ENCODE measurements at places on chromosomes 13 and 19.

GRCh38 chr13:68046903-68047302, 816.8 kb upstream of the PCDH9 start:
- DNase-seq, result no peak

DNA sequence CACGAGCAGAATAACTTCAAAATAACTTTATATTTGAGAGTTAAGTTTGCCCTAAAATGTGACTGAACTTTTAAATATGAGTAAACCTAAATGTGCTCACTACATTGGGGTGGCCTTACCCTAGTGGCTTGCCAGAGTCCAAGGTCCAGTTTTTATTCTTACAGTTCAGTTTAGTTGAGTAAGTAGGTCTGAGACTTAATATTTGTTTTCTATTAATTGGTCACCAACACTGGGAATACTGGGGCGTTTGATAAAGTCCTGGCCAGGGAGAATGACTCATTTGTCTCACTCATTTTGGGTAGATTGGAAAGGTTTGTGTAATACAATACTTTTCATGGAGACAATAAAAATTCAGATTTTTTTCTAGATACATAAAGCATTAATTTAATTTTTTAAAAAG, 127.8 kb upstream of the SPATA13 start:
- no peak for DNase-seq

DNA sequence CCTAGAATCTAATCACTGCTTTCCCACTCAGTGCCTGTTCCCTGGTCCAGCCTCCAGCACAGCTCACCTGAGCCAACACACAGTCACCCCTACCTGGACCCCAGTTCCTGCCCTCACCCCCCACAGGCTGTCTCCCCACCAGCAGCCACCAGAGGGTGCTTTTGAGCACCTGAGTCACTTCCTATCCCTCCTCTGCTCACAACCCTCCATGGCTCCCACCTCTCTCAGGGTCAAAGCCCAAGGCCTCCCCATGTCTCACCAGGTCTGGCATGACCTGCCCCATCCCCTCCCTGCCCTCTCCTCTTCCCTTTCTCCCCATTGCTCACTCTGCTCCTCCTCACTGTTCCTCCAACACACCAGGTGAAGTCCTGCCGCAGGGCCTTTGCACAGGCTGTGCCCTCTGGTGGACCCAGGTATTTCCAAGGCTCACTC, 7.1 kb upstream of the DPP9 start:
- peak; percentile 70 for DNase-seq

GRCh38 chr13:40230833-40231266, 435.6 kb downstream of the FOXO1 start:
- DNase-seq, result no peak

DNA sequence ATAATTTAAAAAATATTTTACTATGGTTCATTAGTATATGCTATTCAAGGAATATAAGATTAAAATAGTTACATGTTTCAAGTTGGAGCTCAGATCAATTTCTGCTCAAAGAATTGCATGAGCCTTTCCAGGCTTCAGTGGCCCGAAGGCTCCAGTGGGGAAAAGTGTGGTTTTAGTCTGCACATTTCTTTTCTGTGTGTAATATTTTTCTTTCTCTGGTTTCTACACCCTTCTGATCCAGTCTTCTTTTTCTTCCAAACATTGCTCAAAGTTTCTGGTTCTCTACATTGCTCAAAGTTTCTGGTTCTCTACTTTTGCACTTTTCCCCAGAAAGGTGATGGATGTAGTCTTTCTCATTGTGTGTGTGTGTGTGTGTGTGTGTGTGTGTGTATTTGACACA, 64.7 kb upstream of the OXGR1 start:
- no peak for DNase-seq

GRCh38 chr19:17577457-17578097, 22.1 kb downstream of the COLGALT1 start:
- DNase-seq, result no peak

DNA sequence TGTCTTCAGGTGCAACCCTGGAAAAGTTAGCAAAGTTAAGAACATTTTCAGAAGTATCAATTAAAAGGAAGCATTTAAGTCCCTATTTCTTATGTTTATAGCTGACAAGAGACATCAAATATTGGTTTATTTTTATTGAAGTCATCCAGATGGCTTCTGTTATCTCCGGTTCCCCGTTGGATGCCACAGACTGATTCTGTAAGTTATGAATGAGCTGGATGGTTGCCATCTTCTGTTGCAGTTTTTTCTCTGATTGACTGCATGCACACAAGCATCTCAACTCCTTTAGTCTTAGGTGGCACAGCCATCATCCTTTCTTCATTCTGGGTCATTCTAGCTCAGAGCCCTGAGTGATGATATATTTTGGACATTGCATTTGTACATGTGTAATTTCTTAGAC, 10.6 kb upstream of the OXGR1 start:
- no peak for DNase-seq

GRCh38 chr13:23510544-23510916, 59.7 kb upstream of the TNFRSF19 start:
- no peak for DNase-seq

- DNase-seq, result no peak
These were observed 277.0 kb downstream of the ZNF536 start for GRCh38 chr19:30648866-30649862.

DNA sequence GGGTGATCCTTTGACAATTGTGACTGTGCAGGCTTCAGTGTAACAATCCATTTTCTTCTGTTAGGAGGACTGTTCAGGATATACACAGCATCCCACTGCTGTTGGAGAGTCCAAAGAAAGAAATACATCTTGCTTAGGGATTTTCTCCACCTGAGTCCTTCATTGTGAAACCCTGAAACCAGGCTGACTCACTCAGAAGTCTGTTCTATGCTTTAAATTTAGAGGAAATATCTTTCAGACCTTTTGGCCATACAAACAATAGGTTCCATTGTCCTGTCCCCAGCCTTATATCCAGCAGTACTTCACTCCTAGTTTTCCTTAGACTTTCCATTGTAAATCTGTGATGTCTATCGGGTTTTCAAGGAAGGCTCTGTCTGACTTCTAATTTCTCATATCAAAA, 379.1 kb downstream of the SUCLA2 start:
- DNase-seq, result no peak

- DNase-seq, result no peak
These were observed 2719.4 kb downstream of the PCDH9 start for GRCh38 chr13:64510747-64511146.

- no peak for DNase-seq
These were observed 632.4 kb downstream of the SLITRK5 start for GRCh38 chr13:88303605-88304004.

DNA sequence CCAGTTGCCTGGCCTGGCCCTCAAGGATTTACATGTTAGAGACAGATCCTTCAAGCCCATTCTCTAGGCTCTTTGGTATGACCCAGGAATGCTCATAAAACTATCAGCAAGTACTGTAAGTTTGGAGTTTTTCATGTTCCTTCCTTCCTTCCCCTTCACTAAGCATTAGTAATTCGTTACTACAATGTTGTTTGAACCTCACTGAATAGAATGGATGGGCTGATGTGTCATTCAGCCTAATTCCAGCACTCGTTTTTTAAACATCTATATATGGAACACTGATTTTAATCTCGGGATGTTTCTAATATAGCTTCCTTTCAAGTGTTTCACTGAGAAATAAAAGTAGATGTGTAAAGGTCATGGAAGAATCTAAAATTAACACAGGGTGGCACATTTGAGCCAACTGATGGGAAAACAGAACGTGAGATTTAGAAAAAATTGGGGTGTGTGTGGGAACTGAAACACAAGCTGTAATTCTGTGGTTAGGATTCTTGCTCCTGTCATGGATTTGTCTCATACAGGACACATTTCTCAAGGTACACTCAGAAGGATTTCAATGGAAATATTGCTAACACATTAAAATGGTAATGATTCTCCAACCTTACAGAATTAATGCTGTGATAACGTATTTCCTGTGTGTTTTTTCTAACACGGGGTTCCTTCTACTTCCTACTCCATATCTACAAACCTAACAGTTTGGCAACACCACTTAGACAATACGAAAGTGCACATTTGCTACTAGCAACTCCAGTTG, 93.4 kb downstream of the FLT1 start:
- DNase-seq, result no peak

GRCh38 chr13:99484473-99484872, 16.8 kb upstream of the TM9SF2 start:
- DNase-seq, result peak; percentile 25

DNA sequence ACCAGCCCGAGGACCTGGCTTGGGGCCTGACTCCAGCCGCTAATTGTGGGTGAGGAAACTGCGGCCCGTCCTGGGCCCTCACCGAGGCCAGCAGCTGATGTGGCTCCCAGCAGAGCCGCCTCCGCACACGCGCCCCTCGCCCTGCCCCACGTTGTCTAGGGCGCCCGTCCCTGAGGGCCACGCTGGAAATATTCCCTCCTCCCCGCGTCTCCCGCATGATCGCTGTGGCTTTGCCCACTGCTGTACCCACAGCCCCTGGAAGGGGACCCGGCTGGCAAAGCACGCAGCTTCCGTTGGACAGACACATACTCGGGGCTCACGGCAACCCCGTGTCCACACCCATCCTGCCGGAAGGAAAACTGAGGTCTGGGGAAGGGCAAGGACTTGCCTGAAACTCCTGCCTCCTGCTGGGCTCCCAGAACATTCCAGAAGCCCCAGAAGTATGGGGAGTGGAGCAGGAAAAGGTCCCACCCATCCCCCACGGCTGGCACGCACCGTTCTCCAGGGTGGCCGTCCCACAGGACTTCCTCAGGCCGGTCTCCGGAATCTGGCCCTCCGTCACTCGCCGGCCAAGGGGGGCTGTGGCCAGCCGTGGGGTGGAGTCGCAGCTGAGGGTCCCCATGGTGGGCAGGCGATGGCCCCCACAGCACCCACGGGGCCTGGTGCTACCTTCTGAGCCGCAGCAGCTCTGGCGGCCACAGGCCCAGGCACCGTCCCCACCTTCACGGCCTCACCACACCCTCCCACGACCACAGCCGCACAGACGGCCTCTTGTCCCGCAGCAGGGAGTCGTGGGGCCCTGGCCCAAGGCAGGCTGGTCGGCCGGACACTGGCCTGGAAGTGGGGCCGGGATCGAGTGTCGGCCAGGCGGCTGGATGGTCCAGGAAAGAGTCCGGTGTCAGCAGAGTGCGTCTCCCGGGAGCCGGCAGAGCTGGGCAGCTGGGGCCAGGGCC, 13.6 kb upstream of the SHC2 start:
- no peak for DNase-seq

DNA sequence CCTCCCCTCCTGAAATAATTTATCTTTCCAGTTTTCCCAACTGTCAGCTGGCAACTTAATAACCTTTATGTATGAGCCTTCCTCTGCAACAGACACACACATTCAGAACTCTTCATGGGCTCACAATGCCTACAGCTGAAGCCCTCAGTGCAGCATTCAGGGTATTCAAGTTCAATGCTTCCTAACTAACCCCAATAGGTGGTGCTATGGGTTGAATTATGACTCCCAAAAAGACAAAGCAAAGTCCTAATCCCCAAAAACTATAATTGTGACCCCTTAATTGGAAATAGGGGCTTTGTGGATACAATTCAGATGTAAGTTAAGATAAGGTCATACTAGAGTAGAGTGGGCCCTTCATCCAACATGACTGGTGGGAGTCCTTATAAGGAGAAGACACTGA, 202.2 kb downstream of the SUCLA2 start:
- no peak for DNase-seq

- DNase-seq, result peak; percentile 7
These were observed 22.8 kb upstream of the CEACAM20 start for GRCh38 chr19:44552324-44552723.

- no peak for DNase-seq
These were observed 342.7 kb downstream of the TBC1D4 start for GRCh38 chr13:75139291-75139690.

DNA sequence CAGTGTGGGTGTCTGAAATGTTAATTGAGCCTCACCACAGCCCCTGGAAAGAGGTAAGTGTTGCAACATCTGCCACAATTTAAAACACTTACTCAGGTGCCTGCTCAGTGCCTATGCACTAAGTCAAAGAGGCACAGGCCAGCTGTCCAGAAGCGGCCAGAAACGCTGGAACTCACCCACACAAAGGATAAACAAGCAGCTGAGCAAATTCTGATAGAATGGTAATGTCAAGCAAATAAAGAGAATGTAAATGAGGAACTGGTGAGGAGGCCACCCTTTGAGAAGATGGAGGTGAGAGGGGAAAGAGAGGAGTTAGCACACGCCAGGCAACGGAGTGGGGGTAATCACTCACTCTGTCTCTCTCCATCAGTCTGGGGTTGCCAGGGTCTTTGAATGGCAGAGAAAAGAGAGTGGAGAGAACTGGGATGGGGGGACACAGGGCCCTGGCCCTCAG, 67.7 kb upstream of the SERP2 start:
- no peak for DNase-seq

DNA sequence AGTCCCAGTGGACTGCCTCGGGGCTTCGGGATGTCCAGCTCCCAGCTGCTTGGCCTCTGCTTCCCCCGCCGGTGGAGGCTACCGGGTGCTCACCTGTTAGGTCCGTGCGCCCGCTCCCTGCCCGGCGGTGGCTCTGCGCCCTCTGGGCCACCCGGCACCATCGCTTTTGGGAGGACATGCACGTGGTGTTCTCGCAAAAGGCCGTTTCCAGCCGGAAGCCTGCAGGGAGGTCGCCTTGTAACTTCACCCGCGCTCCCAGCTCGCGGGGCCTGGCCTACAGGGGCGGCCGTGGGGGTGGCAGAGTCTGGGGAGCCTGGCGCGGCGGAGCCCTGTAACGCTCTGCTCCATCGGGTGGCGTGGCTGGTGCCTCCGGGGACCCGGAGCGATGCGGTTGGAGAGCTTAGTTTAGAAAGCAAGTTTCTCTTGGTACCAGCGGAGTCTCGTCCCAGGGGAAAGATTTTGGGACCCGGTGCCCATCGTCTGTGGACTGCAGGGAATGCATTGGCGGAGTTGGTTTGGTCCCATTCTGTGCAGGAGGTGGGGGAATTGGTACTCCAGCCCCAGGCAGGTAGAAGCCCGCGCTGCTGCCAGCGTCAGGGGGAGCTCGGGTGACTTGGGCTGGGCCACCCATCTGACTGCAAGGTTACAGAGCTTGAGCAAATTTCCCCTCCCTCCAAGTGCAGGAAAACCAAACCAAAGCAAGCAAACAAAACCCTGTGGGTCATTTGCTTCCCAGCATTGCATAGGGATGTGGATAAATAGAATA, 673 bp downstream of the SPATA13 start:
- DNase-seq, result peak; percentile 32

GRCh38 chr19:28003543-28003942, 1209.4 kb downstream of the UQCRFS1 start:
- DNase-seq, result no peak

GRCh38 chr13:29577136-29578051, 18.1 kb downstream of the SLC7A1 start:
- DNase-seq, result no peak

GRCh38 chr13:51502153-51502651, 49.4 kb upstream of the INTS6 start:
- DNase-seq, result no peak

- DNase-seq, result no peak
These were observed 7.4 kb downstream of the SIGLEC8 start for GRCh38 chr19:51450730-51451307.

GRCh38 chr13:53220038-53220437, 191.4 kb downstream of the OLFM4 start:
- no peak for DNase-seq

Measured in CD4-positive, alpha-beta T cell treated with Interleukin-21 for 1 hour (primary cell).